C1 segment of cervical spinal cord (tissue), 14 donors: ENCODE measurements at places on chromosomes 7 and 10.

- no peak for DNase-seq
Observed at GRCh38 chr10:84178160-84178609, 4.6 kb downstream of the GPR15LG start.

- DNase-seq: no peak
Observed at GRCh38 chr10:108612485-108612884, 1310.8 kb downstream of the XPNPEP1 start.

DNA sequence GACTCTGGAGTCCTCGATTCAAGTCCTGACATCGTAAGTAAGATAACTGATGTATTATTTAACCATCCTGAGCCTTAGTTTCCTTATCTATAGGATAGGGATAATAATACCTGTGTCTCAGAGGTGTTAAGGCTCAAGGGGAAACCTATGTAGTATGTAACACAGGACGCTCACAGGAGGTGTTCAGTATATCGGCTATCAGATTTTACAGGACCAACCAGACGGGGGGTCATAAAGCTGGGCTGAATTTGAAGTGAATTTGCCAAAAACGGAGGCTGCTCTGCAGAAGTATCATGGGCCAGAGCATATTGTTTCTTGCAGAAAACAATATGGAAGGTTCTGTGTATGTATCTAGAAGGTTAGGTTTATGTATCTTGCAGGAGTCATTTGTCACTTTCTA lies 11.1 kb upstream of the ZNF282 start:
- DNase-seq: no peak

DNA sequence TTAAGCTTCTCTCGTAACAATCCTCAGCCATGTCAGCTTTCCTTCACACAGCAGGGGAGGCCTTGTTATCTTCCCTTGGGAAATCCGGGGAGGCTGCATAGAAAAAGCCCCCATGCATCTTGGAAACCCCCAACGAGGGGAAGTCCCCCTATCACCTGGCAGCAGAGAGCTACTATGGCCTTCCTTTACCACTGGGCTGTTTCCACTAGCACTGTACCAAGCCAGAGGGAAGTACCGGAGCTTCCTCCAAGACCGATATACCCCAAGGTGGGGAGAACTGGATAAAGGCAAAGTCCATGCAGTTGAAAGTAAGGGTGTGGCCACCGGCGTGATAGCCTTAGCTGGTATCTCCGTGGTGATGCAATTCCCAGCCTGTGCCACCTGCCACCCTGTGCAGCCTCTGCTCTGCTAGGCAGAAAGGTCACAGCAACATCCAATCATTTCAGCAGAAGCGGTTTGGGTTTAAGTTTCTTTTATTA lies 4.4 kb upstream of the CLIP2 start:
- DNase-seq: no peak

DNA sequence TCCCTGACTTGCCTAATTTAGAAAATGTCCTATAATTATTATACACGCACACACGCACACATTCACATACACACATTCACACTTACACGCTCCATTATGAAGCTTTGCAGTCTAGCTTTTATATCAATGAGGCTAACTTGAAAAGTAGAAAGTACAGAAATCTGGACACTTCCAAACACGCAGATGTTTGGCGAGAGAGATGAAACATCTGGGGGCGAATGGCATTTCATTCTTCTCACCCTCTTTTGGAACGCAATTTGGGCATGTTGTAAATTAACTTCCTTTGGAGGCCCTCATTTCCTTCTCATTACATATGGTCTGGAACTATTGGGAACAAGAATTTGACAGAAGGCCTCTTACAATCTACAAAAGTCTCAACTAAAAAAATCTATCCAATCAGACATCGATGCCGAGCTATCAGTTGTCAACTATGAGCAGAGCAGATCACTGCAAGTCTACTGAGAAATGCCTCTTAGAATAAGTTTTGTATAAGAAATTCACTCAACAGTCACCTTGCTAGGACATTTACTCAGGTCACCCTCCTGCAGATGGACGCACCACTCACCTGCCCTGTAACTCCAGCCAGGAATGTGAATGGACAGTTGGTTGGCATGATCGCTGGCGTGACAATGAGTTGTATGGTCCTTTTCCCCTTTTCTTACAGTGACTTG lies 115.2 kb upstream of the ADAM12 start:
- no peak for DNase-seq
